ENCODE measurements at places on chromosomes 16 and 17.
A peak's percentile ranks its signal among the peaks of the same experiment; 100 is the strongest.

DNA sequence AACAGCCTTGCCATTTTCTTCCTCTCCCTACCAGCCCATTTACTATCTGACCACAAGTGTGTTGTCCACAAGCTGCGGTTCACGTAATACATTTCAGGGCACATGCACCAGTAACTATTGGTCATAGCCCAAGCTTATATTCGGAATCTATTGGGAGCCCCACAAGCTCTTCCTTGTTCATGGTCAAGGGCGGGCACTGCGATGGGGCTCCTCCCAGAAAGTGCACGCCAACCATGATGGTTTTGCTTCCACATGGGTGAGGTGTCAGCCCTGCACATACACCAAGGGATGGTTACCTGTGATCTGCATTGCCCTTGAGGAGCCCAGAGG, 12.1 kb downstream of the THRA start:
- DNase-seq: no peak

DNA sequence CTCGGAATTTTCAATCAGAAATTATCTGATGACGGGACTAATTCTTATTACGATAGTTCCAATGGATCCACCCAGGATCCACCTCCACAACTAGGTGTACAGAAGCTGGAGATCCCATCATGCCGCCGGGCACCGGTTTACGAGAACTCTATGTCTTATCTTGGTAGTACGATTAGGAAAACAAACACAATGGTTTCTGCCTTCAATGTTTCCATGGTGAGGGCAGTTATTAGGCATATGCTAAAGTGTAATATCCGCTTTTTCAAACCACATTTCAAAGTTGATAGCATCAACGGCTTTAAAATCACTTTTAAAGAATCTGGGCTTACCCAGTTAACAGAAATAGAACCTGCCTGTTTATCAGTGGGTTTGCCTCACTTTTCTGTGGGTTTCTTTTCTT, 705.7 kb downstream of the MAF start:
- DNase-seq: peak; percentile 22

GRCh38 chr17:31460226-31460721, 68.8 kb downstream of the RAB11FIP4 start:
- no peak for DNase-seq

DNA sequence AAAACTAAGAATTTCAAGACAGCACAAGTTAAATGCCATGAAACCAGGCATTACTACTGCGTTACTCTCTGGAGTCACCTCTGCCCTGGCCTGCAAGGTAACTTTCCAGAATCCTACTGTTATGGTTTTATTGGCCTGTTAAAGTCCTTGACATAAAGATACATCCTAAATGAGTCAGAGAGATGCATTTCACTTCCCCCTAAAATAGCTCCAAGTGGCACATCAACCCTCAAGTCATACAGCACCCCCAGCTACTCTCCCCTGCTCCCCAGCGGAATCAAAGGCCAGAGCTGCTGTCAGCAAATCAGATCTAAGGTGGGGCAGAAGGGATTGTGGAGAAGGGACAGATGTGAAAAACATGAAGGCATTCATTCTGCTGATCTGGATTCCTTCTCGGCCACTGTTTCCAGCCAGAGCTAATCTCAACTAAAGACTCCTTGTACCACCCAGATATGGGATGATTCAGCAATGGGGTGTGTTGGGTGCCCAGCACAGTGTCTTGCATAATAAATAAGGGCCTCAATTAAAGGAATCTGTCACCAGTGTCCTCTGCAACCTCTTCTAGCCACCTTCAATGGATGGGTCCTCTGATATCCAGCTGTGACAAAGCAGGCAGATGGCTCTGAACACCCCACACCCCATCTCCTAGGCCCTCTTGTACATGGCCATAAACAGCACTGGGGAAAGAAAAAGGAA, 8.5 kb upstream of the CCL1 start:
- DNase-seq: no peak

DNA sequence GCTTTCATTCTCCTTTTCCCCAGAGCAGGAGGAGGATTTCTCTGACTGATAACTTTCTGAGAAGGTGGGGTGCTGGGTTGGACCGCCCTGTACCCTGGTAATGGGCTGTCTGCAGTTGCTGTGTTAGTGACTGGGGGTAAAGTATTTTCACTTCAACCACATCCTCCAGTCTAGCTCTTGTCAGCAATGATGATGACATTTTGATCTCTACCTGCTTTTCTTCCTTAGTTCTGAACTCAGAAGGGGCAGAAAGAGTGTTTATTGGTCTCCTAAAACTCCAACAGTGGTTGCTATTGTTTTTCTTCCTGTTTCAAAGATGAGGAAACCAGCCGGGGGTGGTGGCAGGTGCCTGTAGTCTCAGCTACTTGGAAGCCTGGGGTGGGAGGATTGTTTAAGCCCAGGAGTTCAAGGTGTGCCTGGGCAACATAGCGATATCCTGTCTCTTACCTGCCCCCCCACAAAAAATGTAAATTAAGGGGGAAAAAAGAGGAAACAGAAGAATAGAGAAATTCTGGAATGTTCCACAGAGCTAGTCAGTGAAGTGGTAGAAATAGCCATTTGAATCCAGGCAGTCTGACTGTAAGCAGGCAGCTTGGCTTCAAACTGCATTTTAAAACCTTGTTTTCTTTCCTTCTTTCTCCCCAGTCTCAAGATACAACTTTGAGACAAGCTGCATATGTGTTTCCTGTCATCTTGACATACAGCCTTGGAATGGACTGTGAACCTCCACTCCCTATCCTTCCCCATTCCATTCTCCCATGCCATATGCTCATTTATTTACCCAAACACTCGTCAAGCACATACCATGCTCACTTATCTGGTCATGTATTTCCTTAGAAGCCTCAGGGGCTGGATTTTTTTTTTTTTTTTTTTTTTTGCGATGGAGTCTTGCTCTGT, 3.3 kb upstream of the N4BP1 start:
- DNase-seq: peak; percentile 58

DNA sequence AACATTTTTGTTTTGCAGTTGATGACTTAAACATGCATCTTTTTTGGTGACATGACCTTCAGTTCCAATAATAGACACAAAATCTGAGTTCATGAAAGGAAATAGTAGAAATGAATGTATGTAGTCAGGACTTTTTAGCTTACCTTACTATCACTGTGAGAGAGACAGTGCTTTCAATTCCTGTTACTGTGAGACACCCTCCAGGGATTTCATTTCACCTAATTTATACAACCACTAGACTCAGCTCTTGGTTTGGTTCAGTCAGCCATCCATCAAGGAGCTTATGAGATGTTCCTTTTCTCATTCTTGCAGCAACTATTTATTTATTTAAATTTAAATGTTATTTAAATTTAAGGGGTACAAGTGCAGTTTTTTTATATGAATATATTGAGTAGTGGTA, 77.9 kb downstream of the MAP2K4 start:
- DNase-seq: no peak

DNA sequence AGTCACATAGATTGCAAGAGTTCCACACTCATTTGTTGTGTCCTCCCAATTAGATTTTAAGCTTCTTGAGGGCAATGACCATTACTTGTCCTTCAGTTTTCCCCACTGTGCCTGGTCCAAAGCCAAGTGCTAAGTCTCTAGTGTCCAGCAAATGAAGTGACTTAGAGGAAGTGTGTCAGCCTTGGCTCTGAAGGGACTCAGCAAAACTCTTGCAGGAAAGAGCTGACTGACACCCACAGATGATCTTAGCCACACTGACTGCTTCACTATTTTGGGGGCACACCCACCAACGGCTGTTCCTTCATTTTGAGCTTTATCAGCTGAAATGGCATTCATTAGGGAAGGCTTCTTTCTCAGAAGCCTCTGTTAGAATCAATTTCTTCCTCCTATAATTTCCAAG, 358.1 kb downstream of the UTP18 start:
- no peak for DNase-seq

GRCh38 chr17:50693036-50693682, 14.6 kb downstream of the ANKRD40 start:
- DNase-seq: no peak

DNA sequence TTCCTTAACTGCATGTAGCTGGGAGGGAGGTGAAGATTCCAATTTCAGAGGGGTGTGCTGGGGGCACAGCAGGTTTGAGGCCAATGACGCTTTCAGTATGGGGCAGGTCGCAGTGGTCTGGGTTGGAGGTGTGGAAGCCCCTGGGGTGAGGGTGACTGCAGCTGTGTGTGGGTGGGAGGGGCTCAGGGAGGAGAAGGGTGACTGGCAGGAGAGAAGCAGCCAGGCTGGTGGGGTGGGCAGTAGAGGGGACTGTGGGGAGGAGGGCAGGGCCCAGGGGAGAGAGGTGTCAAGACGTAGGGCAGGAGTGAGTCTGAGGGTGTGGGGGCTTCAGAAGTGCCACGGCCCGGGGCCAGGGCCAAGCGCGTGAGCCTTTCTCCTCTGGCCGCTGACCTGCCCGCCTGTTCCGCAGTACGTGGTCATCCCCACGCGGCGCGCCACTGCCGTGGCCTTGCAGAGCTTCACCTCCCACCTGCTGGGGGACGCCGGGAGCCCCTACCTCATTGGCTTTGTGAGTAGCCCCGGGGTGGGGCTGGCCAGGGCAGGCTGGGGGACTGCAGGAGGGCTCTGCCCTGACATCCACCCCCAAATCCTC, 19.4 kb downstream of the MYBBP1A start:
- DNase-seq: no peak

DNA sequence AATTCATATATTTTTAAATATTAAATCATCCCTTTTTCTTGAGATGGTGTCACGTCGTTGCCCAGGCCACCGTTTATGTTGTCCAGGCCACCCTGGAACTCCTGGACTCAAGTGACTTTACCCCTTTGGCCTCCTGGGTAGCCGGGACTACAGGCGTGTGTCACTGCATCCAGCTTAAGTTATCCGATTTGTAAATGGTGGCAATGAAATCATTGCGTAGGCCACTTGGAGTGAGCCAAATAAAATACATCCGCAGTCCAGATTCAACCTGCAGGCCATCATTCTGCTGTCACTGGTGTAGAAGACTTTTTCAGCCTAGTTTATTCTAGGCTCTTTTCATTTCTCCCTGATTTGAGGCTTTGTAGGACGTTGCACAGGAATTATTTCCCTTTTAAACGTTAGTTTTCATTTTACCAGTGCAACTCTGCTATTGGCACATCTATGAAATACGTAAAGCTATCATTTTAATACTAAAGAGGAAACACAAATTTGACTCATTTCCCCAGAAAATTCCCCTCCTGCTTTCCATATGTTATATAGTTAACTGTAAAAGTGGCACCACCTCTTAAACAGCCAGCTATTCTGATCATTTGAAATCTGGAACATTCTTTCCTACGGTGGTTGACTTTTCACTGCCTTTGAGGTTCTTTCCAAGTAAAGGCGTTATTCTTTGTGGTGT, 449.8 kb downstream of the MAF start:
- DNase-seq: no peak

- no peak for DNase-seq
Observed at GRCh38 chr16:81143921-81144471, 47.8 kb upstream of the GCSH start.

DNA sequence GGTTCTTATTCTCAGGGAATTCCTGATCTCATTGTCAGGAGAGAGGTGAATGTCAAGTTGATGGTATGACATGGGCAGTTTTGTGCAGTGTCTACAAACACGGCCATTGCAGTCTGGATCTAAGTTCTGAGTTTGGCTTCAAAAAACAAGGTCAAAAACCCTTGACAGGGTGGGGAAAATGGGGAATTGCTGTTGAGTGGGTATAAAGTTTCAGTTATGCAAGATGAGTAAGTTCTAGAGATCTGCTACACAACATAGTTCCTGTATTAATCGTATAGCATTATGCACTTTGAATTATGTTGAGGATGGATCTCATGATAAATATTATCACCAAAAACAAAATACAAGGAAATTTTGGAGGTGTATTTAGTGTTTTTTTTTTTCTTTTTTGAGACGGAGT, 36.6 kb upstream of the CARMIL2 start:
- DNase-seq: no peak

GRCh38 chr16:68629351-68629910, 15.7 kb upstream of the CDH3 start:
- no peak for DNase-seq

DNA sequence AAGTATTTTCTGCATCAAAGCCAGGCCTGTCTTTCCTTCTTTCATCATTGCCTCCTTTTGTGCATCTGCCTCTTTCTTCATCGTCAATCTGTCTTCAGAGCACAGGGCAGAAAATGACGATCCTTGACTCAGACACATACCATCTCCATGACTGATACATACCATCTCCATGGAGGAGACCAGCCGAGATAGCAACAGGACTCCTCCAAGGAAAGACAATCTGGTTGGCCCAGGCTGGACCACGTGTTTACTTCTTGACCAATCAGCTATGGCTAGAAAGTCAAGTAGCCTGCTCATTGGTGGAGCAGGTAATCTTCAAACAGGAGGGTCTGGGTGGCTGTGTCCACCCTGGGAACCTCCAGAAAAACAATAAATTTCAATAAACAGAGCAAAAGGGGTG, 164.6 kb downstream of the CPPED1 start:
- no peak for DNase-seq

DNA sequence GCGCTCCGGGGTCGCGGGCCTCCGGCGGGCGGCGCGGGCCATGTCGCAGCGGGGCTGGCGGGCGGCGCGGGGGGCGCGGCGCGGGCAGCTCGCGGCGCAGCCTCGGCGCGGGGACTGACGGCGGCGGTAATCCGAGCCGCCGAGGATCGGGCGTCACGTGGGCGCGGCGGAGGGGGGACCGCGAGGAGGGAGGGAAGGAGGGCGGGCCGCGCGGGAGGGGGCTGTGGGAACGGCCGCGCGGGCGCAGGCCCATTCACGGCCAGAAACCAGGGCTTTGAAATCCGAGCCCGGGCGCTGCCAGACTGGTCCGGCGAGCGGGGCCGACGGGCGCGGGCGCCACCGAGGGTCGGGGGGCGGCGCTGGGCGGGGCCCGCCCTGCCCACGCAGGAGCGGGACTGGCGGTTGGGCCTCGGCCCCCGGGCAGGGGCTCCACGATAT, at the start of gene MTSS2:
MTSS2 (minus strand) TSS at position 116 of the 438 bp plus-strand sequence. CDS start 262 bp downstream, outside the sequence.
- no peak for DNase-seq

Data from stimulated activated CD4-positive, alpha-beta T cell treated with anti-CD3 and anti-CD28 coated beads, Interleukin-1b, Interleukin-23, amount 100 ng/mL, for 48 hours (primary cell).